ENCODE measurements at places on chromosomes 4 and X.

DNA sequence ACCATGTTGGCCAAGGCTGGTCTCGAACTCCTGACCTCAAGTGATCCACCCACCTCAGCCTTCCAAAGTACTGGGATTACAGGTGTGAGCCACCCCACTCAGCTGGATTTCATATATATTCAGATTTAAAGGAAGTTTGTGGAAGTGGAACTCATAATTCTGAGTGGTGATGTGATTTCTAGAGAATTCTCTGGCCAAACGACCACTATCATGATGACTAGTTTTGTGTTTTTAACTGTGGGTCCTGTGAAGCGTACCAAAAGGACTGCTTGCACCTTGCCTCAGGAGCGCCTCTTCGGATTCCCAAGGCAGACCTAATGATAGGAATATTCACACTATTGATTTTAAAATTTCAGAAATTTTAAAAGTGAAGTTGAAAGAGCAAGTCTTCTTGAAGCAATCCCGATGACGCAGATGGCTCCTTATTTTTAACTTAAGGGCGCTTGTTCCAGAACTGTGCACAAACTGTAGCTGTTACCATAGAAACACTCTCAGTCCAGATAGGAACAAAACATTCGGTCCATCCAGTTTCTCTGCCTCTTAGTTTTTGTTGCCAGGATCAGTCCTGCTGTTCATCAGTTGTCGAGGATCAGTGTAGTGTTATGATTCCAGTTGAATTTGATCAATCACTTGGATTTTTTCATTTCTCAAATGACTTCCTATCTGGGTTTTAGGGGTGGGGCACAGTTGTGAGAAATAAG lies 51.7 kb upstream of the CLCN4 start:
- no peak for DNase-seq

GRCh38 chr4:27763830-27764525 lies 903.3 kb downstream of the STIM2 start:
- DNase-seq, result no peak

DNA sequence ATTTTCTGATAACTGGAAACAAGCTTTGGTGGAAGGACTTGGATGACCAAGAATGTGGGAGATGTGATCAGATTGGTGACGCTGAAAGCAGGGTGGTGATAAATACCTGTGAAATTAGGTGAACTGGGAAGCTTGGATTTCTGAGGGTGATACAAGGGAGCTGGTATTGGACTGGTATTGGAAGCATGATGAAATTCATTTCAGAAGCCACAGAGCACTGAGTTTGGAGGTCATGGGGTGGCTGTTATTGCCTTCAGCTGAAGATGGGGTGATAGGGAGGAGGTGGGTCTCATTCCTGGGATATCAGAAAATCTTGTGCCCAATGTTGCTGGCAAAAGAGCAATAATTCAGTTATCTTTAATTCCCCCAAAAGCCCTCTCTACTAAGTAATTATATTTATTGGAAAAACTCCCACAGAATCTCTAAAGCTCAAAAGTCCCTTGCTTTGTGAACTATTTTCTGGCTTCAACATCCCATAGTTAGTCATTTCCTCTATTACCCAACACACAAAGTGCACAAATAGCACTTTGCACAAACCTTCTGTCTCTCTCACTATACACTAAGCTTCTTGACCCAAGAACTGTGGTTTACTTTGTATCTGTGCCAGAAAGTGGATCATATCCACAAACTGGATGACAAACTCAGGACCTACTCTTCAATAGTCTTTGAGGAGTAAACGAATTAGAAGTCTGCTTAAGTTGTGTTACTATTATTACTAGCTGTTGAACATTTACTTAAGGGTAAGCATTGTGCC lies 23.1 kb upstream of the CAMK2D start:
- DNase-seq, result peak; percentile 76

DNA sequence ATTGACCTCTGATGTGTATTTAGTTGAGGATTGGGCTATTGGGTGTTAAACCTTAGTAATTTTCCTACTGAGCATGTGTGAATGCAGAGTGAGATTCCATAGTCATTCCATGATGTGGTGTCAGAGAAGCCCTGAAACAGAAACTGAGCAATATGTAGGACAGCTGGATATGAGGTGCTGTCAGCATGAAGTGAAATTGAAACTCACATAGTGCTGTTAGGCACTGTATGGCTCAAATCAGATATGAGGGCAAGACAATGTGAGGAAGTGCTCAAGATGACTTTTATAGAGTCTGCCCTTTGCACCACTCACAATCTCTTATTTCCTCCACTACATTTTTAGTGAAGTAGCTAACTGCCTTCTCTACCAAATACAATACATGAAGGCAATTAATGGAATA lies 188.3 kb downstream of the SH3BGRL start:
- DNase-seq, result no peak

DNA sequence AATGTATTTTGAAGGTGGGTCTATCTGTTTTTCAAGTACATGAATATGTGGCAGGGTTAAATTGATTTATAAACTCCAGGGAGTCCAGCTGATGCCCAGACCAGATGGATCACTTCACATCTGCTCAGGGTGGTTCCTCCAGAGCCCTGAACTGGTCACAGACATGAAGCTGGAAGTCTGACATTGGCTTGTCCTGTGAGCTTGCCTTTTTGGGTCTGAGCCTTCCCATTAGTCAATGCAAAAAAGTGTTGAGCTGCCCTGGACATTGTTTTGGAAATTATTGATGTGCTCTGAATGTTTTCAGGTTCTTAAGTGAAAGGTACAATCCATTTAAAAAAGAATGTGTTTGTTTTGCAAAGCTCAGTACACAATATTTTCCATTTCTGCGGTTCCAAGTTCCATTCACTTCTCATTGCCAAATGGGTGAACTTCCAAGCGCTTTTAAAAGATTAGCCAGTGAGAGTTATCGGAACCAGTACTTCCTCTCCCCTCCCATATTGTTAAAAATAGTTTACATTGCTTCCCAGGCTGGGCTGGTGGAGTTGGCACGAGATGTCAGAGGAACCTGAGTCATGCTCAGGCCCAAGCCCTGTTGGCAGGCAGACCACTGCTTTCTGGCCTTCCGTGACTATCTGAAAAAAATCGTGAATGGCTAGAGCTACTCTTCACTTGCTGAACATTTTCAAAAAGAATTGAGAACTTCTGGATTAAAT lies 52.1 kb downstream of the PDGFRA start:
- DNase-seq, result no peak

- no peak for DNase-seq
Measured at GRCh38 chrX:138939038-138939437, 227.5 kb upstream of the FGF13 start.

DNA sequence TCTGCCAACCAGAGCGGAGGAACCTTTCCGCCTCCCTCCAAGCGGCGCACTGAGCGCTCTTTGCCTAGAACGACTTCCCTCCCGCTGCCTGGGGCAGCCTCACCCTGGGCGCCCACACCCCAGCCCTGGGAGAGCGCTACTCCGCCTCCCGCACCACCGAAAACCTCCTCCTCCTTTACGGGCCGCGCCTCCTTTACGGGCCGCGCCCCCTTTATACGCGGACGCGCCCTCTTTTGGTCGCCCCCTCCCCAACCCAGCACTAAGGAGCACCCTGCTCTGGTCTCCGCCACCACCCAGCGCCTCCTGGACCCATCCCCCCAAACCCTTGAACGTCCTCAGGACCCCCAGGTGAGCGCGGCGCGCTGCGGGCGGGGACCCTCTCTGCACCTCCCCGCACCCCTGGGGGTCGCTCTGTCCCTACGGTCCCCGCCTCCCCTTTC lies 586 bp upstream of the NSG1 start:
- DNase-seq, result no peak

GRCh38 chr4:86122404-86122803 lies 237.4 kb downstream of the MAPK10 start:
- no peak for DNase-seq

GRCh38 chrX:49284212-49284611 lies 14.6 kb downstream of the PPP1R3F start:
- DNase-seq, result no peak

- no peak for DNase-seq
Measured at GRCh38 chr4:38601244-38601915, 62.6 kb upstream of the KLF3 start.

- no peak for DNase-seq
Measured at GRCh38 chr4:183142571-183143550, 43.8 kb downstream of the WWC2 start.

DNA sequence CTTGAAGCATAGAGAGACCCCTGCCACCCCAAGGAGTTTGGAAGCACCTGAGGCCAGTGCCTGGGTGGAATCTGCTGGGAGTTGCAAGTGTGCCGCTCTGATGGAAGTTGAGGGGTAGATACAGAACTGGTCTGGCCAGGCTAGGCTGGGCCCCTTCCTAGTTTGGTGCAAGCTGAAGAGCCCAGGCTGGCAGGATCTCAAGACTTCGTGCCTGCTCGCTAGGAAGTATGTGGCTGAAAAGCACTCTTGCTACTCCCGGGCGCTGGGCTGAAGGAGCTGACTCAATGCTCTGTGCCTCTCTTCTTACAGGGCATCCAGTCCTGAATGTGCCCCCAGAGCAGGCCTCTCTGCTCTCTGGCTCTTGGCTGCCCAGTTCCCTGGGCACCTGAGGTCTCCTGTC lies 51.7 kb upstream of the PJA1 start:
- no peak for DNase-seq

DNA sequence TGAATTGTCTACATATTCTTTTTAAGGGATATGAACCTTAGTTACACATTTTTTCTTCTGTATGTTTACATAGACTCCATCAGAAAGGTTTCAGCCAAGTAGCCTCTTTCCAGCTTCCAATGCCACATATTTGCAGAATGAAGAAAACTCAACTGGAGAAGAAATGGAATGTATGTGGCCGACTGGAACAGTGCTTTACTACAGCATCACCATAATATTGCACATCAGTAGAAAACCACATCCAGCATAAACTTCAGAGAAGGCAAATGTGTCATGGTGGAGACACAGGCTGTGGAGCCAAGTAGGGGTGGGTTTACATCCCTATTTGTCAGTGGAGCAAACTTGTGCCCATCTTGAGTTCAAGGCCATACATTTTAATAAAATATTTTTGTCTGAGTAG lies 204.8 kb upstream of the LDB2 start:
- DNase-seq, result no peak

GRCh38 chr4:8607603-8608481 lies 15.3 kb downstream of the CPZ start:
- no peak for DNase-seq

DNA sequence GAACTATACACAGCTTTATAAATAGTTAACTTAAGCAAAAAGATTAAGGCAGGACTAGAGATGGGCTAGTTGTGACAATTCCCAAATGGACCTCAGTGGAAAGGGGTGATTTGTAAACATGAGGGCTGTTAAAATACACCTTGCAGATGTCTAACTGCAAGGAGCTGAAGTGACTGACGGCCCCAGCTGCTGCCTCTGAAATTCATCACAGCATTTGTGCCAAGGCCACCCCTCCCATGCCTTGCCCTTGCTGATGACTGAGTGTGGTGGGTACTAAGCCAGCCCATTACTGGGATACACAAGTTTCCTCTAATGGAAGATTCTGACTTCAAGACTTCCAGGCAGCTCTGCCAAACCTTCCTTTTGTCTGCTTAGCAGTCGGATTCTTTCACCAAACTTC lies 23.7 kb upstream of the EGFL6 start:
- no peak for DNase-seq

DNA sequence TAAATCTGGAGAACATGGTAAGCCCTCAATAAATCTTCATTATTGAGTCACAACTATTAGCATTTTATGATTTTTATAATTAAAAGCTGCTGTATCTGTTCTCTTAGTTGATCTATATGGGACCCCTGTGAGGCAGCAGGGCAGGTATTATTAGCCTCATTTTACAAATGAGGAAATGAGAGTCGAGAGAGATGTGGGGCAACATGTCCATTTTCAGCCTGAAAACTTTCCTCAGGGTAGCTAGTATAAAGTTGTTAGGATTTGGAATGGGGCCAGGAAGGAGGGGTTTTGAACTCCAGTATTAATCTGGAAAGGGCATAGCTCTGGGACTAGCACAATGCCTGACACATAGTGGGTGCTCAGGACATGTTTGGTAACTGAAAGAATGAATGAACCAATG lies 191.7 kb upstream of the GPC4 start:
- DNase-seq, result no peak

GRCh38 chrX:78643096-78643495 lies 16.0 kb downstream of the RTL3 start:
- DNase-seq, result no peak

- no peak for DNase-seq
Measured at GRCh38 chrX:40106676-40107290, 9.0 kb upstream of the BCOR start.

GRCh38 chr4:123825596-123826291 lies 429.1 kb downstream of the SPRY1 start:
- DNase-seq, result no peak

DNA sequence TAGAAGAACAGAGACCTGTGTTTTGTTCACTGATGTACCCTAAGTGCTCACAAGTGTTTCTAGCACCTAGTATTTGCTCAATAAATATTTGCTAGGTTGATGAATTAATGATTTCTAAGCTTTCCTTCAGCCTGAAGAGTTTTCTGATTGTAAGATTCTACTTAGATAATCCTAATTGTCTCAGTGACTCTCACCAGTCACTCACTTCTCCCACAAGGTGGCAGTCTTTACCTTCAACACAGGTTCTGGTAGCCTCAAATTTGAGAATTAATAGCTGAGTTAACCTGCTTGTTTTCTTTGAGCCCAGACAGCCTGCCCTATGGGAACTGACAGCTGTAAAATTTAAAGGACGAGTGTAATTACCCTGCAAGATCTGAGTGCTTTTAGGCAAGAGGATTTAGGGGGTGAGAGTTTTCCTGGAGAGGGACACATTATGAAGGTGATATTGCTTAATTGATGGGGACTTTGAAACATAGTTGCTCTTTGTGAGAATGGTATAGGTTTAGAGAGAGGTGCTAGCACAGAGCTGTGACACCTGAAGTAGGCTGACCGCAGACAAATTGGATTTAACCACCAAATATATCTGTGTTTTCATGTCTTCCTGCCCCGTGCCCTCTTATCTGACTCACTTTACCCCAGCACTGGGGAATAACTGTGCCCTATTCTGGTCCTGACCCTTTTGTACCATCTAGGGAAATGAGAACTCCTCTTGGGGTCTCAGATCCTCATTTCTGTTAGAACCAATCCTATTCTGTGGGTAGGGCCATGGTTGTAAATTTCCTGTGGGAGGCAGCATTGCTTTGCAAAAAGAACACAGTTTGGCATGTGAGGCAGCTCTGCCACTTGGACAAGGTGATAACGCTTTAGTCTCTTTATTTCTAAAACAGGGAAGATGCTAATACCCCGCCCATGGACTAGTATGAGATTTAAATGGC lies 27.7 kb downstream of the CD38 start:
- DNase-seq, result no peak

DNA sequence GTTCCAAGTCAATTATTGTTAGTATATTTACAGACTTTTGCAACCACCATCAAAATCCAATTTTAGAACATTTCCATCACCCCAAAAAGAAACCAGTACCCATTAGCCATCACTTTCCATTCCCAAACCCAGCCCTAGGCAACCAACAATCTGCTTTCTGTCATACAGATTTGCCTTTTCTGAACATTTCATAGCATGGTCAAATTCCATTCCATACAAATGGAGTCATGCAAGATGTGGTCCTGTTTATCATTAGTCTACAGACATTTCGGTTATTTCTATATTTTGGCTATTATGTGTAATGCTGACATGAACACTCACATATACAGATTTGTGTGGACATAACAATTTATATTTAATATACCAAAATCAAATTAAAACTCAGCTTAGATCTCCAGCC lies 508.7 kb downstream of the ZNF674 start:
- DNase-seq, result no peak

- no peak for DNase-seq
Measured at GRCh38 chr4:16791460-16791859, 107.0 kb downstream of the LDB2 start.

GRCh38 chr4:129823105-129823504 lies 727.2 kb downstream of the C4orf33 start:
- no peak for DNase-seq

GRCh38 chr4:145791988-145792387 lies 112.0 kb downstream of the C4orf51 start:
- DNase-seq, result no peak
